Aorta (tissue), 5 donors: ENCODE measurements at places on chromosomes 13 and 19. TPM values are rescaled to one million over a fixed set of nuclear protein-coding genes. Genes with fewer than 3 reads are reported as not detected.

DNA sequence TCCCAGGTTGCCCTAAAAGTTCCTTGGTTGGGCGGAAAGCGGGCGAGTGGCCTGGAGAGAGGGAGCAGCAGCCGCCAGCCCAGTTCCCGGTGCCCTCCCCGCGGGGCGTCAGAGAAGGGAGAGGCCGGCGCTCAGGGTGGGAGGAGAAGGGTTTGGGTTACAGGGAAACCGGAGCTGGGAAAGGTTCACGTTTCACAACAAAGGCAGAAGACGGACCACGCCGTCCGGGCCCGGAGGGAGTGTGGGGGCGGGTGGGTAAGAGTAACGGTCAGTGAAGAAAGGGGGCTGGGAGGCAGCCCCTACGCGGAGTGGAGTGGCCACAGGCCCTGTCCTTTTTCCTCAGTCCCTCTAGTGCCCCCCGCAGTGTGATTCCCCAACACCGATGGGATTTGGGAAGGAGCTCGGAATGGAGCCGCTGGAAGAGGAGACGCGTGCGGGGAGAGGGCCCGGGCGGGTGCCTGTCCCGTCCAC is 1.6 kb downstream of the SIX5 start:
- H3K27ac ChIP-seq, result peak overlapping the region; percentile 88
- no peaks in the 10 kb centered on the region for H3K4me1 ChIP-seq
- DNase-seq, result peak; percentile 91
- H3K27me3 ChIP-seq, result no peaks in the 10 kb centered on the region
- H3K36me3 ChIP-seq, result no peaks in the 10 kb centered on the region

DNA sequence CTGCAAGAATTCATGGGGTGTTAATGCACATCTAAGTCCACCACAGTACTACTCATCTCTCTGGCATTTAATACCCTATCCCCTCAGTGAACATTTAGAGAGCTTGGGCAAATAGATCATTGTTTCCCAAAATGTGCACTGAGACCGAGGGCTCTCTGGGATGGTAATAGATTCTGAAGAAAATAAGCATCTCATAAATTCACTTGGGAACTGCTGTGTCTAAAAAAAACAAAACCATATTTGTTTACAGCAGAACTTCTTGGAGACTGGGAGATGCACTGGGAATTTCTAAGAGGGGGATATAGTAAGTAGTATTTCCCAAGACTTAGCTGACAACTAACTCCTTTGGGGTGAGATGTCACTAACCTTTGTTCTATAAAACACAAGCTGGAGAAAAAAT is 58.4 kb downstream of the ENOX1 start:
- H3K27ac ChIP-seq, result no peak overlapping the region
- no peak for DNase-seq
- H3K27me3 ChIP-seq, result no peaks in the 10 kb centered on the region
- no peaks in the 10 kb centered on the region for H3K4me1 ChIP-seq
- no peak overlapping the region for H3K4me3 ChIP-seq

DNA sequence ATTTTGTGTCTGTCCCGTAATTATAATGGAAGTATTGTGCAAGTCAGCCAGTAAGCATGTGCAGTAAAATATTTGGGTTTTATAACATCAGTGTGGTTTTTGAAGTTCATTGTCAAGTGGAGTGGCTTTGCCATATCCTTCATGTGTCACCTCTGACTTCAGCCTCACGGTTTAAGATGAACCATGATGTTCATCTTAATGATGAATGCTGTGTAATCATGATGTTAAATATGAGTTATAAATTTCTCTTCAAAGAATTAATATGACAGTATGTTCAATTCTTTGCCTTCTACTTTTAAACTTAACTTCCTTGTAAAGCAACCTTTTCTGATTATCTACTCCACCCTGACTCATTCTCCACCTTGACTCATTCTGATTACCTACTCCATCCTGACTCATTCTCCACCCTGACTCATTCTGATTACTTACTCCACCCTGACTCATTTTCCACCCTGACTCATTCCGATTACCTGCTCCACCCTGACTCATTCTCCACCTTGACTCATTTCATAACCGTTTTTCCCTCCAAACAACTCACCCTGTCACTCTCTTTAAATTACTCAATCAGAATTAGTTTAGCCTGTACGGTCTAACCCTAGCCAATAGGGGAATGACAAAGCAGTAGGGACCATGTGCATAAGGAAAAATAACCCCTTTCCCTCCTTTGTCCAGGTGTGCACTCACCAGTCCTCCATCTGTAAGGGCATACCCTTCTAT is 50.3 kb upstream of the ANKRD10 start:
- no peak overlapping the region for H3K27ac ChIP-seq
- DNase-seq, result no peak
- H3K27me3 ChIP-seq, result no peaks in the 10 kb centered on the region
- H3K4me3 ChIP-seq, result no peak overlapping the region
- no peaks in the 10 kb centered on the region for H3K36me3 ChIP-seq

- H3K27ac ChIP-seq, result peak overlapping the region; percentile 74
- H3K36me3 ChIP-seq, result no peaks in the 10 kb centered on the region
- DNase-seq, result peak; percentile 96
- H3K4me1 ChIP-seq, result no peaks in the 10 kb centered on the region
- H3K27me3 ChIP-seq, result no peaks in the 10 kb centered on the region
Observed at GRCh38 chr19:36973021-36973843, 57.1 kb downstream of the ZNF568 start.

Gene LRFN3
- polyA plus RNA-seq, result 6.1 TPM

Gene ATXN8OS
- not detected for polyA plus RNA-seq

- no peak for DNase-seq
- H3K4me3 ChIP-seq, result no peak overlapping the region
- H3K27ac ChIP-seq, result no peak overlapping the region
- no peaks in the 10 kb centered on the region for H3K36me3 ChIP-seq
- no peaks in the 10 kb centered on the region for H3K27me3 ChIP-seq
- peaks cover 8% of the 10 kb centered on the region for H3K4me1 ChIP-seq
Observed at GRCh38 chr13:40595693-40596092, 70.7 kb downstream of the FOXO1 start.

DNA sequence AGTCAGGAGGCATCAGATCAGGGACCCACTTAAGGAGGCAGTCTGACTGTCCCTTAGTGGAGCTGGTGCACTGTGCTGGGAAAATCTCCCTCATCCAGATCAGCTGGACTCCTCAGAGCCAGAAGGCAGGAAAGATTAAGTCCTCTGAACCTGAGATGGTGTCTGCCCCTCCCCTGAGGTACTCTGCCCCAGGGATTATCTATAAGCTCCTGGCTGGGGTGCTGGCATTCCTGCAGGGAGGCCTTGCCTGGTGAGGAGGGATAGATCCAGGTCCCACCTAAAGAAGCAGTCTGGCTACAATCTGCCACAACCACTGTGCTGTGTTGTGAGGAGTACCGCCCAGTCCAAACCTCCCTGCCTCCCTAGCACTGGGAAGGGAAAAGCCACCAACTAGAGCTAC is 81.2 kb downstream of the NHLRC3 start:
- H3K4me1 ChIP-seq, result no peaks in the 10 kb centered on the region
- H3K27me3 ChIP-seq, result no peaks in the 10 kb centered on the region
- DNase-seq, result no peak
- H3K4me3 ChIP-seq, result no peak overlapping the region
- H3K27ac ChIP-seq, result no peak overlapping the region

GRCh38 chr13:91986761-91987483 is 588.5 kb downstream of the GPC5 start:
- H3K27me3 ChIP-seq, result no peaks in the 10 kb centered on the region
- no peak for DNase-seq
- H3K4me3 ChIP-seq, result no peak overlapping the region
- H3K36me3 ChIP-seq, result no peaks in the 10 kb centered on the region

DNA sequence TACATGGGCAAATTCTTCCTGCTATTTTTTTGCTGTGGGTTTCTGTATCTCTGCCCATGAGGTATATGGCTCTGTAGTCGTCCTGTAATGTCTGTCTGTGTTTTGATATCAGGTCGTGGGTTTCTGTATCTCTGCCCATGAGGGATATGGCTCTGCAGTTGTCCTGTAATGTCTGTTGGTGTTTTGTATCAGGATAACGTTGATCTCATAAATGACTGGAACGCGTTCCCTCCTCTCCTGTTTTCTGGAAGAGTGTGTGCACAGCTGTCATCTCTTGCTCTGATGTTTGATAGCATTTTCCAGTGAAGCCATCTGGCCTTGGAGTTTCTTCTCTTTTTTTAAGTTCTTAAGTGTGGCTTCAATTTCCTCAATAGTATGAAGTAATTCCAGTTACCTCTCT is 57.2 kb downstream of the SOX1 start:
- H3K27me3 ChIP-seq, result no peaks in the 10 kb centered on the region
- no peaks in the 10 kb centered on the region for H3K4me1 ChIP-seq
- no peaks in the 10 kb centered on the region for H3K36me3 ChIP-seq

GRCh38 chr19:7815325-7815724 is 14.7 kb upstream of the EVI5L start:
- no peak for DNase-seq
- peaks cover 2% of the 10 kb centered on the region for H3K27me3 ChIP-seq
- H3K36me3 ChIP-seq, result no peaks in the 10 kb centered on the region

- H3K4me1 ChIP-seq, result no peaks in the 10 kb centered on the region
- H3K4me3 ChIP-seq, result no peak within 1 kb of the TSS
- H3K36me3 ChIP-seq, result no peaks in the 10 kb centered on the region
- H3K27me3 ChIP-seq, result no peaks in the 10 kb centered on the region
- DNase-seq, result no peak
Observed at GRCh38 chr13:113105032-113105920, at the start of gene F7. Gene F7 (plus strand): TSS chr13:113105791. CDS start chr13:113105842, 51 bp downstream.

Gene BCL2L12
- 16.4 TPM for polyA plus RNA-seq

- DNase-seq, result no peak
- no peaks in the 10 kb centered on the region for H3K36me3 ChIP-seq
- no peak overlapping the region for H3K27ac ChIP-seq
- no peak overlapping the region for H3K4me3 ChIP-seq
- no peaks in the 10 kb centered on the region for H3K27me3 ChIP-seq
- H3K4me1 ChIP-seq, result no peaks in the 10 kb centered on the region
Observed at GRCh38 chr13:108146642-108147041, 68.7 kb downstream of the LIG4 start.

Gene KIR2DL1
- not detected for polyA plus RNA-seq

Gene ZNF763
- 3.3 TPM for polyA plus RNA-seq

GRCh38 chr19:34118879-34119748 is 53.2 kb upstream of the LSM14A start:
- no peaks in the 10 kb centered on the region for H3K27me3 ChIP-seq
- DNase-seq, result no peak
- no peak overlapping the region for H3K27ac ChIP-seq
- H3K4me3 ChIP-seq, result no peak overlapping the region

DNA sequence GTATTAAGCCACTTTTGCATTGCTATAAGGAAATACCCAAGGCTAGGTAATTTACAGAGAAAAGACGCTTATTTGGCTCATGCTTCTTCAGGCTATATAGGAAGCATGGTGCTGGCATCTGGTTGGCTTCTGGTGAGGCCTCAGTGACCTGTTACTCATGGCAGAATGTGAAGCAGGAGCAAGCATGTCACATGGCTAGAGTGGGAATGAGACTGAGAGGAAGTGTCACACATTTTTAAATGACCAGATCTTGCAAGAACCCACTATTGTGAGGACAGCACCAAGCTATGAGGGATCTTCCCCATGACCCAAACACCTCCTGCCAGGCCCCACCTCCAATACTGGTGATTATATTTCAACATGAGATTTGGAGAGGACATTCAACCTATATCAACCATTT is 25.7 kb upstream of the IGFL4 start:
- H3K27me3 ChIP-seq, result peaks cover 2% of the 10 kb centered on the region
- H3K27ac ChIP-seq, result no peak overlapping the region
- no peaks in the 10 kb centered on the region for H3K36me3 ChIP-seq
- H3K4me1 ChIP-seq, result no peaks in the 10 kb centered on the region
- DNase-seq, result no peak

DNA sequence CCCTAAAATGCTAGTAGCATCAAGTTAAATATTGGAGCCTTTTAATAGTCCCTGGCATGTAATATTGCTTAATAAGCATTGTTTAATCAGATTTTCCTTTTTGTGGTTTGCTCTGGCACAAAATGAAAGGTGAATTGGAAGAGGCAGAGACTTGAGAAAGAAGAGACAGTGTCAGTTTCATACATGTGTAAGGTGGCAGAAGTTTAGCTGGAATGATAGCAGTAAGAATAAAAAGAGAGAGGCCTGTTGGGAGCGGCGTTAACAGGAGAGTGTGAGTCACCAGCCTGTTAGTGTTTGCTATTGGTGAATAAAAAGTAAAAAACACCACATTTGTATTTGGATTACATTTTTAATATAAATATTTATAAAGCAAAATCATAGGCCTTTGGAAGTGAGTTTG is 145.3 kb downstream of the PDS5B start:
- no peaks in the 10 kb centered on the region for H3K27me3 ChIP-seq
- H3K27ac ChIP-seq, result no peak overlapping the region
- H3K36me3 ChIP-seq, result no peaks in the 10 kb centered on the region
- H3K4me1 ChIP-seq, result no peaks in the 10 kb centered on the region
- DNase-seq, result no peak

- H3K36me3 ChIP-seq, result no peaks in the 10 kb centered on the region
- H3K4me3 ChIP-seq, result peak within 1 kb of the TSS; percentile 11
- no peaks in the 10 kb centered on the region for H3K27me3 ChIP-seq
- H3K27ac ChIP-seq, result no peak within 1 kb of the TSS
- no peaks in the 10 kb centered on the region for H3K4me1 ChIP-seq
- DNase-seq, result no peak
Observed at GRCh38 chr19:18606281-18607225, at the start of gene CRLF1. Gene CRLF1 (minus strand): TSS chr19:18606799. CDS start chr19:18606656, 143 bp downstream.

- peak; percentile 94 for DNase-seq
- H3K4me3 ChIP-seq, result peak within 1 kb of the TSS; percentile 8
- H3K36me3 ChIP-seq, result peaks cover 5% of the 10 kb centered on the region
- no peaks in the 10 kb centered on the region for H3K27me3 ChIP-seq
- H3K27ac ChIP-seq, result no peak within 1 kb of the TSS
- peaks cover 2% of the 10 kb centered on the region for H3K4me1 ChIP-seq
Observed at GRCh38 chr19:57559404-57560025, at the start of gene ZNF550. Gene ZNF550 (minus strand): TSS chr19:57559863. CDS start chr19:57559682, 181 bp downstream.

DNA sequence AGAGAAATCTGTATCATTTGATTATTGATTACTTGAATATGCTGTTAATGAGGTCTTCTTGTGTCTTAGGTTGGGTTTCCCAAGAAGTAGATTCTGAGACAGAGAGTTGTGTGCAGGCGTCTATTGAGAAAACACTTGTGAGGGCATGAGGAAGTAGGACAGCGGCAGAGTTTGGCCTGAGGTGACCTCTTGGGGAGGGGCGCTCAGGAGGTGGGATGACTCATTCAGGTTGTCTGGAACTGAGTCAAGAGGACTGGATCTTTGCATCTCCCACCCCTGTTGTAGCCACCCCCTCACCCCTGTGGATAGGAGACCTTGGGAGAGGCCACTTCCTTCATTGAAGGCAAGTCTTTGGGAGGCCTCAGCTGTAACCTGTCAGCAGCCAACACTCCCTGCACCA is 35.2 kb upstream of the WDFY2 start:
- no peak overlapping the region for H3K4me3 ChIP-seq
- no peak for DNase-seq
- no peaks in the 10 kb centered on the region for H3K27me3 ChIP-seq
- no peaks in the 10 kb centered on the region for H3K4me1 ChIP-seq
- H3K27ac ChIP-seq, result no peak overlapping the region
